ENCODE measurements at places on chromosomes 13 and 19.

- H3K27me3 ChIP-seq = no peaks in the 10 kb centered on the region
- H3K27ac ChIP-seq = peak overlapping the region; percentile 46
- H3K36me3 ChIP-seq = peaks cover 69% of the 10 kb centered on the region
- H3K4me1 ChIP-seq = peaks cover 34% of the 10 kb centered on the region
These were observed 5.4 kb upstream of the EPN1 start for GRCh38 chr19:55669418-55670279.

GRCh38 chr13:39931505-39931904 is 276.0 kb downstream of the COG6 start:
- no peak overlapping the region for H3K4me3 ChIP-seq
- no peak for DNase-seq
- H3K4me1 ChIP-seq = no peaks in the 10 kb centered on the region
- no peaks in the 10 kb centered on the region for H3K36me3 ChIP-seq
- H3K27ac ChIP-seq = no peak overlapping the region

GRCh38 chr19:16019691-16020448 is 56.4 kb upstream of the TPM4 start:
- H3K4me1 ChIP-seq = no peaks in the 10 kb centered on the region
- no peak for DNase-seq
- H3K27ac ChIP-seq = no peak overlapping the region
- no peaks in the 10 kb centered on the region for H3K27me3 ChIP-seq
- H3K36me3 ChIP-seq = peaks cover 3% of the 10 kb centered on the region
- H3K4me3 ChIP-seq = no peak overlapping the region

DNA sequence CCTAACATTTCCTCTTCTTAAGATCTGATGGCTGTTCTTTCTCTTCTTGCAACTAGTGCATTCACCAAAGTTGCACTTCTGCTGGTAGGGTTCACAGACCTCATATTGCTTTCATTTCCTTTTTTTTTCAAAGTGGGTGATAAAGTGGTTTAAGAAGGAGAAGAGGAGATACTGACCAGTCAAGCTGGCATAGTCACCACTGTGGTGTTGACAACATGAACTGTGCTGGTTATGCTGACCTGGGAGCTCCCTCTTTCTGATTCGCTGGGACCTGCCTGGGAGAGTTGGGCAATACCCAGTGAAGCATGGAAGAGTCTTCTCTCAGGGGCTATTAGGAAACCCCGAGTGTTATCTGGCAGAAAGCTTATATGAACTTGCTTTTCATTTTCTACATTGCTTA is 222.9 kb downstream of the SLITRK5 start:
- no peak overlapping the region for H3K27ac ChIP-seq
- H3K4me3 ChIP-seq = no peak overlapping the region
- no peaks in the 10 kb centered on the region for H3K4me1 ChIP-seq
- H3K27me3 ChIP-seq = no peaks in the 10 kb centered on the region
- H3K36me3 ChIP-seq = no peaks in the 10 kb centered on the region

DNA sequence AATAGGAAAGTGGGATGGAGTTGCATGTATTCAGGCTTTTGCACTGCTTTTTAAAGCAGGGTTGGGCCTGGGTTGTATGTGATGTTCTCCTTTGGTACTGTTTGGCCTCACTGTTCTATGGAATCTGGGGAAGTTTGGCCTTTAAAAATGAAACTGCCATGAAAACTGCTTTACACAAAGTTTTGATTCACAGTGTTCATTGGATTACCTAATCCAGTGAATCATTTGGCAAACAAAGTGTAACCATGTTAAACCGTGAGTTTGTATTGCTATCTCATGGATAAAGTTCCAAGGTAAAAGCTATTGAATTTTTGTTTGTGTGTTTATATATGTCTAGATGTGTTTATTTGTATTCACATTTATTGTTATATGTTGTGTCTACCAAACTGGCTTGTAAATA is 1658.6 kb downstream of the OLFM4 start:
- H3K27me3 ChIP-seq = no peaks in the 10 kb centered on the region
- no peak overlapping the region for H3K4me3 ChIP-seq
- no peaks in the 10 kb centered on the region for H3K4me1 ChIP-seq
- H3K27ac ChIP-seq = no peak overlapping the region
- no peak for DNase-seq

DNA sequence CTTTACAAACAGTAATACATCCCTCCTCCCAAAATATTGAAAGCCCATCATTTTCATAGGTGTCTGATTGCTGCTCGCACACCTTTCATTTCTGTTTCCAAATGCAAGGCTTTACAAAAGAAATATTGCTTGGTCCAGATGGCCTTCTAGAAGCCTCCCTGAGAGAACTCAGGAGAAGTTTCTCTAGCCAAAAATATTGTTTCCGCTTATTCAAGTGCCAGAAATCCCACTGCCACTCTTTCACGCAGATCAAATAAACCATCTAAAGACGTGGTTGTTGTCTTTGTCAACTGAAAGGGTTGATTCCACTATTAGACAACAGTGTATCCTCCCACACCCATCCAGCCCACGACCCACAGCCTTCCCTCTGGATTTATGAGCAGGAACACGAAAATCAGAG is 96.2 kb downstream of the ZIC5 start:
- H3K4me3 ChIP-seq = no peak overlapping the region
- DNase-seq = no peak
- H3K4me1 ChIP-seq = no peaks in the 10 kb centered on the region
- peaks cover 1% of the 10 kb centered on the region for H3K36me3 ChIP-seq
- no peaks in the 10 kb centered on the region for H3K27me3 ChIP-seq
- no peak overlapping the region for H3K27ac ChIP-seq
